ENCODE measurements at places on chromosomes 4 and X.
A peak's percentile ranks its signal among the peaks of the same experiment; 100 is the strongest.

- no peak for DNase-seq
Measured at GRCh38 chr4:143391261-143391660, 54.6 kb downstream of the GAB1 start.

DNA sequence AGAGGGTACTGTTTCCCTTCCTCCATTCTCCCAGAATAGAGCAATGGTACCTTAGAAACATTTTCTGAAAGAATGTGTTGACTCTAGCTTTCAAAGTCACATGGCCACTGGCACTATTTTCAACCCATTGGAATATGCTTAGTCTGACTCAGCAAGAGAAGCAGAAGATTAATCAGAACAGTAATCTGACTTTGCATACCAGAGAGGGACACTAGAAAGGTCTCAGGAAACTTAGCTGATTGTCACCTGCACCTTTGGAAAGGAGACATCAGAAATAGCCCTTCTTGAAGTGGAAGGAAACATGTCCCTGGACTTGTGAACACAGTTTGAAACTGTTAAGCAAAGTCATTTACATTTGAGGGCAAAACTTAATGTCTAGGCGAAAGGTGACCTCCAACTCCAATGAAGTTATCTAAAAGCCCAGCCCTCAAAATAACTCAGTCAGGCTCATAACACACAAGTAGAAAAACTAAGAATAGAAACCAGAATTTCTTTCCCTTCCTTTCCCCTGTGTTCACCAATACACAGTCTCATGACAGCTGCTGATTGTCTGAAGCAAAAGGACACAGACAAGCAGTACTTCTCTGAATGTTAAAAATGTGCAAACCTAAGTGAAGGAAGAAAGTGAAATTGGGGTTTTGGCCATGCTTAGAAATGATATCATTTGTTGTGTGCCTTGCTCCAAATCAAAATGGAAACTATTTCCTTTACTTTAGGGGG lies 270.8 kb downstream of the GRIA3 start:
- no peak for DNase-seq

DNA sequence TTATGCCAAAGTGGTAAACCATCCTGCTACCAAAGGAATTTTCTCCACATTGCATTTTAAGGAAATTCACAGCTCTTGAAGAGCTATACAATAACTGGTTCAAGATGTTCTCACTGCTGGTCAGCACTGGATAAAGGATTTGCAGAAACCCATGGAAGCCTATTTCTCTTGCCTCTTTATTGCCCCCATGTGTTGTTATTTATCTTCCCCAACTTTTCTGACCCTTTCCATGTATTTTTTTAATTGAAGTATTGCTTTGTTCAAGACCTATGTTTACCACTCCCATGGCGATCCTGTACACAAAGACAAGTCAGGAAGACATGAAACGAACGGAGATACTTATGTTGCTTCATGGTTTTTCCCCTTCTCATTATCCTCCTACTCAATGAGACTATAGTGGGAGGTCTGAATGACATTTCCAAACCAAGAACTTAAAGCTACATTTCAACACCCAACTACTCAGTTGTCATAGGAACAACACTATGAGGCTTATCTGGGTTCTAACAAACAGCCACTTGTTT lies 566.4 kb upstream of the DIPK2B start:
- no peak for DNase-seq

- DNase-seq: no peak
Measured at GRCh38 chrX:41599507-41599906, 89.3 kb upstream of the GPR34 start.

- DNase-seq: no peak
Measured at GRCh38 chr4:136750897-136751296, 781.4 kb downstream of the PCDH18 start.

GRCh38 chrX:56974408-56974807 lies 20.9 kb downstream of the SPIN3 start:
- DNase-seq: no peak

DNA sequence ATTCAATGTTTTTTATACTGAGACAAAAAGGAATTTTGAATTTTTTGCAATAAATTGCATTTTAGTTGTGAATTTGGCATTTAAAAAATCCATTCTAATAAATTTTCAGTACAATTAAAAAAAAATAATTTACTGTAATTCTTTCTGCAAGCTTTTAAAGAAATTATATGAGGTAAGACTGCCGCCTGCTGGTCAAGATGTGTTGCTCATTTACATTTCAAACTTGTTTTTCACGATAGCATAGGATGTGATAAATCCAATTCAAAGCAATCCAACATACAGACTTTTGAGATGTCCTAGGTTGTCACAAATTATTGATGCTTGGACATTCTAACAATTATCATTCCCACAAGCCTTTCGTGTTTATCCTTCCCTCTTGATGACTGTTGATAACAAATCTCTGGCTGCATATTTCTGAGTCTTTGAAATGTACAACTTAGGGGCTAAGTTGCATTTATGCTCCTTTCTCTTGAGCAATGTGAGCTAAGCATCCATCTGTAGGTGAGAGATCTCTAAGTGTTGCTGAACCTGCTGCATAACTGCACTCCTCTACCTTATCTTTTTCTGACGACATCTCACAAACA lies 21.7 kb upstream of the MFAP3L start:
- peak; percentile 45 for DNase-seq

GRCh38 chr4:90582087-90582486 lies 454.9 kb downstream of the CCSER1 start:
- DNase-seq: no peak

DNA sequence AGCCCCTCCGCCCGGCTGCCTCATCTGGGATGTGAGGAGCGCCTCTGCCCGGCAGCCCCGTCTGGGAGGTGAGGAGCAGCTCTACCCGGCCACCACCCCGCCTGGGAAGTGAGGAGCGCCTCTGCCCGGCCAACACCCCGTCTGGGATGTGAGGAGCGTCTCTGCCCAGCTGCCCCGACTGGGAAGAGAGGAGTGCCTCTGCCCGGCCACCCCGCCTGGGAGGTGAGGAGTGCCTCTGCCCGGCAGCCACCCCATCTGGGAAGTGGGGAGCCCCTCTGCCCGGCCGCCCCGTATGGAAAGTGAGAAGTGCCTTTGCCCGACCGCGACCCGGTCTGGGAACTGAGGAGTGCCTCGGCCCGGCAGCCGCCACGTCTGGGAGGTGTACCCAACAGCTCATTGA lies 74.3 kb upstream of the TNIP3 start:
- no peak for DNase-seq

DNA sequence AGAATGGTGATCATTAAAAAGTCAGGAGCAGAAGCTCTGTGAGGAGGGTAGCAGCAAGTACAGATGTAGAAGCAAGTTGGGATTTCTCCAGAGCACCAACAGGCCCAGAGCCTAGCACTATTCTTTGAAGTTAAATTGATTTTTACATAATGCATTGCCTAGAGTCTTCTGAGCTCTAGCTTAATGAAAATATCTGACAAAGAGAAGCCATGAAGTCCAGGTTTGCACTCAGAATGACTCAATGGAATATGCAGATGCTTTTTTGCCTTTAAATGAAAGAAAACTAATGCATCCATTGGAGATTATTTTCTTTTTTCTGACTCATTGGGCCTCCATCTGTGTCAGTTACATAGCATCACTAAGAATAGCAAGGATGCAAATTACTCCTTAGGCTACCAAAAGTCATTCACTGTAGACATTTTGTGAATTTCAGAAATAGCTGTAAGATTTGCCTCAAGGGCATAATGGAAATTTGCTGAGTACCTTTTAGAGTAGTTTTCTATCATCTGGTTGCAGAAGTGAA lies 91.0 kb downstream of the EDA2R start:
- no peak for DNase-seq

DNA sequence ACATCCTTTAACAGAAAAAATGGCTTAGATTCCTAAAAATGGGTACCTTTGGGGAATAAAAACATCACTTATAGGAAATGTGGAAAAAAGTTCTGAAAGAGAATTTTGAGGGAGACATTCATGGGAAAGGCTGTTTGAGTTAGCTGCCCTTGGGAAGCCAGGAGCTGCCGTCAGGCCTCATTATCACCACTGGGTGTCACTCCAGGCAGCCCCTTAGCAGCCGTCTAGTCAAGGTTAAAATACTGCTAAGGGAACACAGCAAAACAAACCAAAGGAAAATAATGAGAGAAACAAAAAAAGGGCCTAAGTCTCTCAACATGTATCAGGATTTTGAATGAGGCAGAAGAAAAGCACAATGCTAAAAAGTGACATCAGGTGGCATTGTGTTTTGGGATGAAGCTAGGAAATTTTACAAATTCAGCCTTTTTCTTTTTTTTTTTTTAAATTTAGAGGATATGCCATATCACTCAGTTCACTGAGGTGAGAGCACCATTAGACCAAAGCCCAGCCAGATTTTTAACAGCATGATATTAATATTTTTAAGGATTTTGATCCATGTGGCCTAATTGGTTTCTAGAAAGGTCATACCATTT lies 235.3 kb downstream of the GPAT3 start:
- DNase-seq: no peak

DNA sequence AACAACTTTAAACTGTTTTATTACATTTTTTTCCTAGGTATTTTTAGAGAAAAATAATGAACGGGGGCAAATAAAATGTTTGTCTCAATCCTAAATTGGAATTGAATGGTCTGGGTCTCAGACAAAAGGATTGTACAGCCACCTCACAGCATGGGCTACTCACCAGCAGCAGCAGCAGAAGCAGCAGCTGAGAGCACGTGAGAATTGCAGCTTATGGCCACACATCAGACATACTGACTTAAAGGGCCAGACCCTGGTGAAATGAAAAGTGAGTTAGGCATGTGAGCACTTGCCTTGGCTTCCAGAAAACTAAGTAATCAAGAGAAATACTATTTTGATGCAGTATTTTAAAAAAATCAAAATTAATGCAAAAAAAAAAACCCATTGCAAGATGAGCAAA lies 56.6 kb downstream of the AASDH start:
- DNase-seq: no peak

GRCh38 chr4:42703813-42704212 lies 46.9 kb upstream of the ATP8A1 start:
- DNase-seq: no peak

GRCh38 chr4:2824836-2825381 lies 18.7 kb upstream of the ADD1 start:
- DNase-seq: no peak

GRCh38 chrX:118115953-118116712 lies 477 bp downstream of the KLHL13 start:
- DNase-seq: peak; percentile 1

DNA sequence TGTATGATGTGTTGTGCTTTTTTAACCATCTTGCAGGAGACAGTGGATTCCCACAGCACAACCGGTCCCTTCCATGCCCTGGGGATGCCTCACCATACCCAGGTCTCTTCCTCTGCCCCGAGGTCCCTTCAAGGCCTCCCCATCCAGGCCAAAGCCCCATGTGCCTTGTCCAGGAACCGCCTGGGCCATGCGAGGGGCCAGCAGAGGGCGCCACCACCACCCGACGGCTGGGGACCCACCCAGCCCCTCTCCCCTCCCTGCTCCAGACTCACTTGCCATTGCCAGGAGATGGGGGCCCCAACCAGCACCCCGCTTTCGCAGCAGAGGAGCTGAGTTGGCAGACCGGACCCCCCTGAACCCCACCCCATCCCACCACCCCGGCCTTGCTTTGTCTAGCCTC lies 485.5 kb downstream of the TRAM1L1 start:
- DNase-seq: no peak

- no peak for DNase-seq
Measured at GRCh38 chr4:20318909-20319277, 67.2 kb downstream of the SLIT2 start.

- DNase-seq: no peak
Measured at GRCh38 chrX:42869659-42870476, 91.9 kb upstream of the PPP1R2C start.

- DNase-seq: no peak
Measured at GRCh38 chrX:144297221-144297620, 413.4 kb downstream of the UBE2NL start.

DNA sequence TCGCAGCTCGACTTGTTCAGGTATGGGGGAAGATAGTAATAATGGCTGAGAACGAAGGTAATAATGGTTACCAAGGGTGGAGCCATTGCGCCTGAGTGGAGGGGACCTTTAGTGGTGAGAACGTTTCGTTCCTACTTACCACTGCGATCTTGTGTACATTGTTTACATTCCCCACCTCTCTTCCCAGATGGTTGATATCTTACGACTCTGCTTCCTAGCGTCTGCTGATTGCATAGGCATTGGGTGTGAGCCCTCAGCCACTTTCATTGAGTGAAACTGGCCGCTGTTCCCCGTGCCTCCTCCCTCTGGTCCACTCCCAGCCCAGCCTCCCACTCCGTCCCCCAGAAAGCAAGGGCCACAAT lies 850 bp downstream of the IGBP1 start:
- no peak for DNase-seq

GRCh38 chr4:112492321-112492720 lies 23.7 kb downstream of the NEUROG2 start:
- DNase-seq: no peak

- DNase-seq: no peak
Measured at GRCh38 chr4:188300385-188300784, 161.1 kb downstream of the TRIML1 start.

DNA sequence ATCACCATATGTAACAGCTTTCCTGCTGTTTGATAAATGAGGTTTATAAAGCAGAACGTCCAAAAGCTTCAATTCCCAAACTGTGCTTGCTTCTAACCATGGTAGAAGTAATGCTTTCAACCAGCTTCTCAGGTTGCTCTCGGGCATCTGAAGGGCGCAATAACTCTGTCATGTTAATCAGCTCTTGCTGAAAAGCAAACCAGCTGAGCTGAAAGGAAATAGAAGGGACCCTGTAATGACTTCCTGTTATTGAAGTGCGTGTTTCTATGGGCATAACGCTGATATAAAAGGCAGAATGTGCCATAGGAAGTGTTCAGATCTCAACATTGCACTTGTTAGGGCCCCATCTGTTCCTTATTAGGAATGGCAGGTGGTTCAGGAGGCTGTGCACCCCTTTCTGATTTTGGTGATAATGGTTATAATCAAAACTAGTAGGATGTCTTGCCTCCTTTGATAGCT lies 21.2 kb downstream of the HERC3 start:
- DNase-seq: no peak

GRCh38 chr4:5931526-5931925 lies 38.6 kb upstream of the CRMP1 start:
- no peak for DNase-seq

All from stimulated activated CD4-positive, alpha-beta T cell treated with anti-CD3 and anti-CD28 coated beads, TNF-alpha, amount 100 ng/mL, for 24 hours (primary cell).